ENCODE measurements at places on chromosomes 1 and 21.
A peak's percentile ranks its signal among the peaks of the same experiment; 100 is the strongest.

DNA sequence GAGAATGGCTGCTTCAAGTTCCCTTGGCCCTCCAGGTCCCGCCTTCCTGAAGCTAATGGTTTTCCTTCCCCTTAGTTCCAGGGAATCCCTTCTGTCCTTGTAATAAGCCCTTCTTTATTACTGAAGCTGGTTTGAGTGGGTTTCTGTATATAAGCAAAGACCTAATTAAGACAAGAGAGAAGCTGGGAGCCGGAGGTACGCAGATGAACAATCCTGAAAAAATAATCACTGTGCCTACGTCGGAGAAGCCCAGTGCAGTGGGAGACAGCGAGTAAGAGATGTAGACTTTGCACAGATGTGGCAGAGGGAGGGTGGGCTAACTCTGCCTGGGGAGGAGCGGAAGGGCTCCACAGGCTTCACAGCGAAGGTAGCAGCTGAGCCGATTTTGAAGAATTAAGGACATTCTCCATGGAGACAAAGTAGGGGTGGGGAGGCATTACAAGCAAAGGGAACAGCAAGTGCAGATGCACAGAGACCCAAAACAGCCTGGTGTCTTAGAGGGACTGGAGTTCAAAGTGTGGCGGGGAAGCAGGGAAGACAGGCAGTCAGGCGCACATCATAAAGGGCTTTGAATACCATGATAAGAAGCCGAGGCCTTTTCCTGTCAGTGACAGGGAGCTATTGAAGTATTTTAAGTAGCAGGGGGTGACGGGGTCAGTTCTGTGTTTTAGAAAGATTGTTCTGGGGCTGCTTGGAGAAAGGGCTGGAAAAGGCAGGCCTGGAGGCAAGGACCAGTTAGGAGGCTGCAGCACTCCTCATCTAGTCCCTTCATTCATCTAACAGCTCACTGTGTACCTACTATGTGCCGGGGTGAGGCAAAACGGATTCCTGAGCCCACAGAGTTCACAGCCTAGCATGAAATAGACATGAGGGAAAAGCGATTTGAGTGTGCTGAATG is 6.5 kb downstream of the RIMS3 start:
- DNase-seq: no peak
- no peak overlapping the region for H3K4me3 ChIP-seq
- no peaks in the 10 kb centered on the region for H3K36me3 ChIP-seq
- no peak overlapping the region for H3K27ac ChIP-seq
- no peaks in the 10 kb centered on the region for H3K27me3 ChIP-seq
- peaks cover 29% of the 10 kb centered on the region for H3K4me1 ChIP-seq

- H3K36me3 ChIP-seq: no peaks in the 10 kb centered on the region
- no peak overlapping the region for H3K27ac ChIP-seq
- H3K27me3 ChIP-seq: peaks cover 27% of the 10 kb centered on the region
- no peaks in the 10 kb centered on the region for H3K4me1 ChIP-seq
These were observed 73.9 kb downstream of the MAN1C1 start for GRCh38 chr1:25690396-25690956.

- H3K4me1 ChIP-seq: no peaks in the 10 kb centered on the region
- H3K4me3 ChIP-seq: no peak overlapping the region
- no peaks in the 10 kb centered on the region for H3K36me3 ChIP-seq
These were observed 296.1 kb upstream of the SPAG17 start for GRCh38 chr1:118481126-118481525.

GRCh38 chr1:6010554-6010953 is 18.3 kb upstream of the NPHP4 start:
- H3K27me3 ChIP-seq: no peaks in the 10 kb centered on the region
- DNase-seq: no peak
- no peaks in the 10 kb centered on the region for H3K4me1 ChIP-seq
- no peak overlapping the region for H3K4me3 ChIP-seq

DNA sequence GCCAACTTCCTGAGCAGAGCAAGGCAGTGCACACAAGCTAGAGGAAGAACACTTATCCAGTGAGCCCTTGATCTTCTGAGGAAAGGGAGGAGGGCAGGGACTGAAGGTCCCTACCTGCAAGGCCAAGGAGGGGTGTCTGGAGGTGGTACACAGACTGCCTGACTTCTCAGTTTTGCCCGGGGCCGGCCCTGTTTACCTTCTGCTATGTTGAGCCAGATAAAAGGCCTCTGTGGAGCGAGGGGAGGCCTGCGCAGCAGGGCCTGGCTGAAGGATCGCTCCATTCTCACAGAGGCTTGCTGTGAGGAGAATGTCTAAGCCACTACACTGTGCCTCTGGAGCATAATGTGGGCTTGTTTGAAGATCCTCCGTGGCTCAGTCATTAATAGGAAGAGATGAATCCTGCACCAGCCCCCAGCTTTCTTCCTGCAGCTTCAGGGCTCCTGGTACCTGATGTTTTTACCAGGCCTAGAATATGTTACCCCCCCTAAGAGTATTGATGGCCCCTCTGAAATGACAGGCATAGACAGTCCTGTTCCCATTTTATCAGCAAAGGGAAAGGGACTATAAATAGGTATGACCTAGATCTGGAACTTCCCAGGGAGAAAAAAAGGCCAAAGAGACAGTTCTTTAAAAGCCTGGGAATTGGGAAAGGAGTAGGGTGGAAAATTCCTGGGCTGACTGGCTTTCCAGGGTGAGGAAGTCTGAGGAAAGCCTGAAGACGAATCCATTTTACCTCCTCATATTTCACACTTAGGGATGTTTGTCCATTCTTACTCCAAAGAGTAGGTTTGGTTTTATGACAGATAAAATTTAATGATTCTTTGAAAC is 4.7 kb downstream of the POGK start:
- peaks cover 88% of the 10 kb centered on the region for H3K36me3 ChIP-seq
- H3K4me3 ChIP-seq: no peak overlapping the region
- DNase-seq: no peak
- H3K27ac ChIP-seq: no peak overlapping the region
- H3K27me3 ChIP-seq: no peaks in the 10 kb centered on the region

DNA sequence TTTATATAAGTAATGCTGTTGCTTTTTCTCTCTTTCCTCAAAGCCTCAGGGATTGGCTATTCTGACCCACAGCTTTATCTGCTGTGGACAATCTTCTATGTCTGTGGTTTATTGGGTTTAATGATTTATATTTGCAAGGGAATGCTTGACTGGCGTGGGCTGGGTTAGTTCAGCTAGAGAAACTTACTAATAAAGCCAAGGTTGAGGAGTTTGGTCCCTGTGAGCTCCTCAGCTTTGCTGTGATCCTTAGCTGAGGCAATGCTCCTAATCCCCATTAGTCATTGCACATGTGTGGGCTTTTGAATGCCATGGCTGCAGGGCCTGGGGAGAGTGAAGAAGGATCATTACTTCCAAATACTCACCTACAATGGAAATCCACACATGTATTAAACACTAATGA is 179.3 kb downstream of the ZNF326 start:
- H3K4me3 ChIP-seq: no peak overlapping the region
- no peaks in the 10 kb centered on the region for H3K27me3 ChIP-seq
- no peaks in the 10 kb centered on the region for H3K36me3 ChIP-seq
- no peaks in the 10 kb centered on the region for H3K4me1 ChIP-seq

DNA sequence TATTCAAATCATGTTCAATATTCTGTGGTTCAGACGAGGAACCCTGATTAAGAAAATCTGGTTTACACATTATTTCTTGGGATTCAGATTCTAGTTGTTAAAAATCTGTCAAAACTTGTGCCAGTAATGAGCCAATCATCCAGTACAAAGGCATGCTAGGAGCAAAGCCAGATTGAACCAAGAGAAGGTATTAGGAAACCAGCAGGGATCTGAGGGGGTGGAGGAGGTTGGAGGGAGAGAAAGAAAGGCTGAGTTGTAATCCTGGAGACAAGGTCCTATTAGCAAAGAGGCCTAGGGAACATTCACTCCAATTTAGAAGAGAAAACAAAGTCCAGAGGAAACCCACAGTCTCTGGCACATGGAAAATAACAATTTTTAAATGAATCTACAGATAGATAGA is 352.9 kb downstream of the LTN1 start:
- no peaks in the 10 kb centered on the region for H3K36me3 ChIP-seq
- no peaks in the 10 kb centered on the region for H3K4me1 ChIP-seq
- no peaks in the 10 kb centered on the region for H3K27me3 ChIP-seq
- no peak overlapping the region for H3K4me3 ChIP-seq
- H3K27ac ChIP-seq: no peak overlapping the region
- no peak for DNase-seq

GRCh38 chr1:11719313-11720032 is 16.5 kb upstream of the AGTRAP start:
- H3K27ac ChIP-seq: peak overlapping the region; percentile 65
- peak; percentile 82 for DNase-seq
- H3K27me3 ChIP-seq: no peaks in the 10 kb centered on the region
- peak overlapping the region; percentile 4 for H3K4me3 ChIP-seq
- H3K4me1 ChIP-seq: peaks cover 14% of the 10 kb centered on the region

DNA sequence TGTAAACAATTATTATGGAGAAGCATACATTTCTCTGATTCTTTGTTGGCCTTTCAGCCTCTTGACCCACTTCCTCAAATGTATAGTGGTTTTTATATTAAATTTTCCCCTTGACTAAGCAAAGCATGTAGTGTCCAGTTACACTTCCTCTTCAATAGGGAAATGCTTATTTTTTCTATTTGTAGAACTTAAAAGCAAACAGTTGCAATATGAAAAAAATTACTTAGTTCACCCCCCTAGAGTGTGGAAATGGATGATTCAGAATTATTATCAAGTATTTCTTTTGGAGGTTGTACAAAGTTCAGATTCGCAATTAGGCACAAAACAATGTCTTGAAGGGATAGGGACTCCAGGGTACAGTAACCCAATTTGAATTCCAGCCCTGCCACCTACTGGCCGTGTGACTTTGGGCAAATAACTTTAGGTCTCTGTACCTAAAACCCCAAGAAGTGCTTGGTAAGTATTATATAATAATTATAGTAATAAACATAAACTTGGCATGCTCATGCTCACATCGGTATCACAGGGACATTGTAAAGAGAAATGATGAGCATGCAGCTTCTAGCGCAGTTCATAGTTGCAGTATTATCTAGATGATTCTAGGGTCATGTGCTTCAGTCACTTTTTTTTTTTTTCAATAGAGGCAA is 28.6 kb upstream of the IFNGR2 start:
- no peak overlapping the region for H3K27ac ChIP-seq
- H3K36me3 ChIP-seq: no peaks in the 10 kb centered on the region
- no peaks in the 10 kb centered on the region for H3K27me3 ChIP-seq
- peak; percentile 67 for DNase-seq
- no peaks in the 10 kb centered on the region for H3K4me1 ChIP-seq

- H3K36me3 ChIP-seq: no peaks in the 10 kb centered on the region
- DNase-seq: no peak
- H3K27ac ChIP-seq: no peak overlapping the region
These were observed 60.1 kb upstream of the DAB1 start for GRCh38 chr1:57483954-57484353.

DNA sequence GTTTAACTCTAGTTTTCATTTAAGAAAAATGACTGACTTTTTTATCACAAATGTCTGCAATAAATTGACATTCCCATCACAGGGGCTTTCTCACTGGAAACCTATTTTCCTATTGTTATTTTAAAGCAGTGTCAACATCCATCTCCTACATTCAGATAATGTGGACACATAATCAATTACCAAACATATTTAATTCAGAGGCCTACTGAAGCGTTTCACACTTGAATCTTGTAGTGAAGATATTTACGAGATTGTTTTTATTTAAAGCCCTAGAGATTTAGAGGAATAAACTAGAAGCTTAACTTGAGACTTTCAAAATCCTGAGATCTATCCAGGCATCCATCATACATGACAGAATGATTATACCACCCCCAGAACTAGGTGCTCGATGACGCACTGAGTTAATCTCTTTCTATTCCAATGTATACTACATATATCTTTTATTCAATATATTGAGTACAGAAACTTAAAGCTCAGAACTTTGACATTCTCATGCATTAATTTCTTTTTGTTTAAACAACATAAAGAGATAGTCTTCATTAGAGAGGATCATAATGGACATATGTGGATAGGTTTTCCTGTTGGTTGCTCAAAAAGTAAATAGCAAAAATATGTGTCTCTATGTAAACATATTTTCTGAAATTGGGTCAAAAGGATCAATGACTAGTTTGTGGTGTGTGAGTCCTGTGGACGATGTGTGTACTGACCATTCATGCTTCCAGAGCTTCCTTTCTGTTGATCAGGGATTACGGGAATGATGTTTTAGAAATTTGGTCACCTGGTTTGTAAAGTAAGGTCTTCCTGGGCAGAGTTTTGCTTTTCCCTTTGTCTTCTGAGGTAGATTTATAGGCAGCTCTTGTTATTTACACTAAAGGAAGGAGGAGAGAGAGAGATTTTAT is 171.5 kb upstream of the HMCN1 start:
- peaks cover 20% of the 10 kb centered on the region for H3K4me1 ChIP-seq
- H3K36me3 ChIP-seq: no peaks in the 10 kb centered on the region
- DNase-seq: no peak
- H3K4me3 ChIP-seq: no peak overlapping the region
- no peak overlapping the region for H3K27ac ChIP-seq
- no peaks in the 10 kb centered on the region for H3K27me3 ChIP-seq

- no peak overlapping the region for H3K4me3 ChIP-seq
- peaks cover 9% of the 10 kb centered on the region for H3K27me3 ChIP-seq
- DNase-seq: no peak
- H3K4me1 ChIP-seq: no peaks in the 10 kb centered on the region
These were observed 434.5 kb downstream of the KIF26B start for GRCh38 chr1:245589316-245589715.

GRCh38 chr1:31422505-31423319 is 9.7 kb downstream of the SERINC2 start:
- peak overlapping the region; percentile 74 for H3K27ac ChIP-seq
- H3K4me1 ChIP-seq: peaks cover 53% of the 10 kb centered on the region
- H3K4me3 ChIP-seq: peak overlapping the region; percentile 54

GRCh38 chr1:48329905-48330304 is 107.4 kb downstream of the SLC5A9 start:
- no peaks in the 10 kb centered on the region for H3K27me3 ChIP-seq
- no peak overlapping the region for H3K4me3 ChIP-seq
- no peak for DNase-seq
- H3K27ac ChIP-seq: no peak overlapping the region
- H3K4me1 ChIP-seq: no peaks in the 10 kb centered on the region
- H3K36me3 ChIP-seq: no peaks in the 10 kb centered on the region

DNA sequence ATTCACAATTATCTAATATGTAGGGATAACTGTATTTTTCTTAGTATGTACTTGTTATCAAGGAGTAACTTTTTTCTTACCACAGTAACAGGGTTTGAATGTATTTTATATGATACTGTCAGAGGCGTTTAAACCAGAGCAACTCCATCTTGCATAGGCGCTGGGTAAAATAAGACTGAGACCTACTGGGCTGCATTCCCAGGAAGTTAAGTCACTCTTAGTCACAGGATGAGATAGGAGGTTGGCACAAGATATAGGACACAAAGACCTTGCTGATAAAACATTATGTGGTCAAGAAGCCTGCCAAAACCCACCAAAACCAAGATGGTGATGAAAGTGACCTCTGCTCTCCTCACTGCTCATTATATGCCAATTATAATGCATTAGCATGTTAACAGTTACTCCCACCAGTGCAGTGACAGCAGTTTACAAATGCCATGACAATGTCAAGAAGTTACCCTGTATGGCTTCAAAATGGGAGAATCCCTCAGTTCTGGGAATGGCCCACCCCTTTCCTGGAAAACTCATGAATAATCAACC is 64.8 kb downstream of the RPE65 start:
- no peak for DNase-seq
- H3K4me1 ChIP-seq: no peaks in the 10 kb centered on the region
- H3K4me3 ChIP-seq: no peak overlapping the region
- no peaks in the 10 kb centered on the region for H3K27me3 ChIP-seq
- H3K36me3 ChIP-seq: no peaks in the 10 kb centered on the region
